Left ventricle myocardium inferior (tissue), 1 donor: ENCODE measurements at places on chromosomes 7 and 10. TPM values are rescaled to one million over a fixed set of nuclear protein-coding genes. Genes with fewer than 3 reads are reported as not detected.

The CCAR1 gene
- total RNA-seq, result 27.5 TPM

The GIMAP2 gene
- 5.0 TPM for total RNA-seq

The CH25H gene
- 0.30 TPM for total RNA-seq

The GIMAP8 gene
- 11.0 TPM for total RNA-seq

The FAM25A gene
- total RNA-seq, result not detected

The ARHGEF5 gene
- 0.80 TPM for total RNA-seq

DNA sequence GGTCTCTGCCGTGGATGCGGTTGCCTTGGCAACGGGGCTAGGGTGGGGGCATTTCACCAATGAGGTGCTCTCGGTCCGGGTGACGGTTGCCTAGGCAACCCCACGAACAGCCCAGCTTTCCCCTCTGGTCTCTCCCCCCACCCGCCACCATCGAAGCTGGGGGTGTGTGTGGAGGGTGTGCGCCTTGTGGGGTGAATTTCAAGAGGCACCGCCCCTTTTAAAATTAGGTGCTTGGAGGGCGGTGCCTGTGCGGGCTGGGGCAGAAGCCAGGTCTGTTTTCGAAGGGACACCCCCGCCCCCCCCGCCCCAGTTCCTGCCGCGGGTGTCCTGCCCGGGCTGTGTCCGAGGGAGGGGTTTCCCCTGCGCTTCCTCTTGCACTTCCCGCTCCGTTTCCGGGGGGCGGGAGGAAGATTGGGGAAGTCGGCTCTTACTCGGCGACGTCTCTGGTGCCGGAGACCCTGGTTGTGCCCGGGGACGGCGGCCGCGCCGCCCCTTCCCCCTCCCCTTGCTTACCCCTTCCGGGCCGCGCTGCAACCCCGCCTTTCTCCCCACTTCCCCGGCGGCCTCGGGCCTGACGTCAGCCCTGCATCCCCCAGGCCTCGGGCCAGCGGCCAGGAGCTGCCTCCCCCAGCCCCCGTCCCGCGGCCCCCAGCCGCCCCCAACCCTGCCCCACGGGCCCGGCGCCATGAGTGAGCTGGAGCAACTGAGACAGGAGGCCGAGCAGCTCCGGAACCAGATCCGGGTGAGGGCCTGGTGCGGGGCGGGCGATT, 2.2 kb downstream of the GNB2 start:
- H3K27ac ChIP-seq, result peak overlapping the region; percentile 99
- H3K4me3 ChIP-seq, result peak overlapping the region; percentile 99
- H3K27me3 ChIP-seq, result no peaks in the 10 kb centered on the region
- peaks cover 36% of the 10 kb centered on the region for H3K36me3 ChIP-seq
- peaks cover 72% of the 10 kb centered on the region for H3K4me1 ChIP-seq
- DNase-seq, result peak; percentile 88

DNA sequence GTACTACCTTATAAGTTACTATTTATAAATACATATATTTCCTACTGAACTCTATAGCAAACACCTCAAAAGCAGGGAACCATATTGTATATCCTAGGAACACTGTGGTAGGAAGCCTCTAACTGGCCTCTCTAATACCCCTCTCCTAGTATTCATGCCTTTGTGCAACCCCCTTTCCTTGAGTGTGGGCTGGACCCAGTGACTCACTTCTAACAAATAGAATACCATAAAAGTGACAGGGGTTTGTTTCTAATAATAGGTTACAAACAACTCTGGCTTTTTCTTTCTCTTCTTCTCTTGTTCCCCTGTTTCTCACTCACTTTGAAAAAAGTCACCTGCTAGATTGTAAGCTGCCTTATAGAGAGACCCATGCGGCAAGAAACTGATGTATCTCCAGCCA, 51.6 kb upstream of the MACC1 start:
- no peak for DNase-seq
- no peak overlapping the region for H3K4me3 ChIP-seq
- no peaks in the 10 kb centered on the region for H3K36me3 ChIP-seq
- no peaks in the 10 kb centered on the region for H3K4me1 ChIP-seq

DNA sequence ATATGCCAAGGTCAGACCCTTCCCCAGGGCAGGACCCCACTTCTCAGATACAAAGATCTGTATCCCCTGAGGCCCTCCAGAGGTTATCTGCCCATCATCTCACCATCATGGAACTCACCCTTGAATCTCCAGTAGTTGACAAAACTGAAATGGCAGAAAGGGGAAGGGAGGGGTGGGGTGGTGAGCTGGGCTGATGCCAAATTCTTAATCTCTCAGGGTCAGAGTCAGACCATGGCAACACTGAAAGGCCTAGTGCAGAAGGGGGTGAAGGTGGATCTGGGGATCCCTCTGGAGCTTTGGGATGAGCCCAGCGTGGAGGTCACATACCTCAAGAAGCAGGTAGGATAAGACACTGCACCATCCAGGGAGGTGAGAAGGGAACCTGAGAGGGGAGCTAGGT, 3.1 kb downstream of the CNPY4 start:
- H3K27me3 ChIP-seq, result no peaks in the 10 kb centered on the region
- H3K4me3 ChIP-seq, result no peak overlapping the region
- H3K27ac ChIP-seq, result no peak overlapping the region
- H3K36me3 ChIP-seq, result peaks cover 6% of the 10 kb centered on the region
- peaks cover 54% of the 10 kb centered on the region for H3K4me1 ChIP-seq

DNA sequence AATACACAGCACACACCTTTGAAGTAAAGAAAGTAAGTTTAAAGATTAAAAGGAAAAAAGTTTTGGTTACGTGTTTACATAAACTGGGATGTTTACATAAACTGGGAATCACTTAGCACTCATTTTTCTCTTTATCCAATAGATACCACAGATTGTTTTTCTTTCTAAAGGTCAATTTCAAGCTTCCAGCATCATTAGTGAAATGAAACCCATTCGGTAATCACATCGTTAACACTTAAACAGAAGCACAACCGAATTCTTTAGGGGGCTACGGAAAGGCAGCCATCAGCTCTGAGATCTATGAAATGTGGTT, 1.1 kb downstream of the ODAD2 start:
- peaks cover 55% of the 10 kb centered on the region for H3K27me3 ChIP-seq
- no peak overlapping the region for H3K27ac ChIP-seq
- H3K4me3 ChIP-seq, result peak overlapping the region; percentile 75
- no peaks in the 10 kb centered on the region for H3K36me3 ChIP-seq
- no peak for DNase-seq

GRCh38 chr10:49577182-49577925, 32.8 kb upstream of the SLC18A3 start:
- H3K36me3 ChIP-seq, result no peaks in the 10 kb centered on the region
- H3K4me3 ChIP-seq, result no peak overlapping the region
- no peak for DNase-seq
- no peak overlapping the region for H3K27ac ChIP-seq

DNA sequence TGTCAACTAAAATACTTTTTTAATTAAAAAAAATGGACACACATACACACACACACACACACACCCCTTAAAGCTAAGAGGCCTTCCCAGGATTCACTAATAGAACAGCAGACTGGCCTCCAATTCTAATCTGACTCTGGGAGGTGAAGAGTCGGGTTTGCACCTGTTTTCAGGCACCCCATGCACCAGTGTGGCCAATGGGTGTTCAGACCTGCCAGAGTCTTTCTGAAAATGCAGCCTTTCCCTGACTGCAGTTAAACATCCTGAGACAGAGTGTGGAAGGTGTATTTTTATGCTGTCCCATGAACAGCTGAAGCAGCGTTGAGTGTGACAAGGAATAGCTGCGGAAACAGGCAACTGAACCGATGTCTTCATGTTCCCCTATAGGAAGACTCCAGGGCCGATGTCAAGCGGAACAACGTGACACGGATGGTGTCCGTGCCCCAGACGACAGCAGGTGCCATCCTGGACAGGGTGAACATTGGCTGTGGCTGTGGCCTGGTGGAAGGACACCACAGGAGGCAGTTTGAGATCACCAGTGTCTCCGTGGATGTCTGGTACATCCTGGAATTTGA, 74.6 kb upstream of the LYZL2 start:
- no peak for DNase-seq
- no peaks in the 10 kb centered on the region for H3K36me3 ChIP-seq
- H3K27ac ChIP-seq, result no peak overlapping the region
- H3K27me3 ChIP-seq, result peaks cover 5% of the 10 kb centered on the region
- H3K4me1 ChIP-seq, result no peaks in the 10 kb centered on the region

GRCh38 chr7:114972567-114972966, 50.7 kb downstream of the MDFIC start:
- H3K27me3 ChIP-seq, result no peaks in the 10 kb centered on the region
- DNase-seq, result no peak
- no peak overlapping the region for H3K27ac ChIP-seq
- H3K36me3 ChIP-seq, result no peaks in the 10 kb centered on the region
- H3K4me3 ChIP-seq, result no peak overlapping the region

DNA sequence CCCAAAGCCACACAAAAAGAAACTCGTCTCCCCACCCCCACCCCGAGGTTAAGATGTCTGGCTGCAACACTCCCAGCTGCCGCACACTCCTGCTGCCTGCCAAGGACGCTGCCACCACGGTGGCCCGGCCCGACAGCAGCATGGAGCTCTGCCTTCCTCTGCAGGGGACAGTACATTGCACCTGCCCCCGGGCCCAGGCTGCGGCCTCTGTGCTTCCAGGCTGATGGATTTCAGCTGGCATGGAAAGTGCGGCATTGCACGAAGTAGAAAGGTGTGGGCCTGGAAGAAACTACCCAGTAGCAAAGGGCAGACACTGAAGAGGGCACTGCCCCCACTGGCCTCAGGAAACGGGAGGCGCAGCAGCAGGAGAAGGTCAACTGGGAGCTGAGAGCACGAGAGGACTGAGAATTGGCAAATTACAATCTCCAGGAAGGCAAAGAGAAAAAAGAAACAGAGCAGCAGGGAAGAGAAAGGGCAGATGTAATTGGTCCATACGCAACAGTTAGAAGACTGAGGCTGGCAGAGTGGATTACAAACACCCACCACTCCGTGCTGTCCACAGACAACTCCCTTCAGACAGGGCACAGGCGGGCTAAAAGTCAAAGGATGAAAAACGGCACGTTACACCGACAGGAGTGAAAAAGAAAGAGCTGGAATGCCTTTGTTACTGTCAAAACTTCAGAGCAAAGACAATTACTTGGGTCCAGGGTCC, 117.1 kb upstream of the DIP2C start:
- no peaks in the 10 kb centered on the region for H3K27me3 ChIP-seq
- no peak overlapping the region for H3K27ac ChIP-seq
- peaks cover 47% of the 10 kb centered on the region for H3K36me3 ChIP-seq
- H3K4me3 ChIP-seq, result no peak overlapping the region
- no peak for DNase-seq
- peaks cover 33% of the 10 kb centered on the region for H3K4me1 ChIP-seq

DNA sequence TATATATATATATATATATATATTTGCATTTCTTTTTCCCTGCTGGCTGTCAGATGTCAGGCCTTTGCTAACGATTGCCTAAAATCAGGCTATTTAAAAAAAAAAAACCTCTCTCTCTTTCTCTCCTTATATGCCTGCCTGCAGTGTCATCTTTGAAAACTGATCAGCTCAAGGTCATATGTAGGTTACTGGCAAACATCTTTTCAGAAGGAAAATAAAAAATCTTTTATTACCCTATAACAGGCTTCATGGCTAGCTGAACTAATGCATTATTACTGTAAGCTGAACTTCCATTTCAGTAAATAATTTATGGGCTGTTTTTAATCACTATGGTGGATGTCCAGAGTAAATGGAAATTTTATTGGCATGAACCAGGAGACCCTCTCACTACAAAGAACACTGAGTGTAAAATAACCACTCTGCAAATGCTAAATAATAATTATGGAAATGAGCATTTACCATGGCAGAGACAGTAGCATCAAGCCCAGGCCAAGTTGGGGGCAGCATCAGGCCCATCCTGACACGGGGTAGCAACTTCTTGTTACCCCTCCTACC, 29.3 kb downstream of the HSPA12A start:
- DNase-seq, result no peak
- H3K27me3 ChIP-seq, result no peaks in the 10 kb centered on the region
- H3K4me3 ChIP-seq, result no peak overlapping the region
- H3K36me3 ChIP-seq, result no peaks in the 10 kb centered on the region

DNA sequence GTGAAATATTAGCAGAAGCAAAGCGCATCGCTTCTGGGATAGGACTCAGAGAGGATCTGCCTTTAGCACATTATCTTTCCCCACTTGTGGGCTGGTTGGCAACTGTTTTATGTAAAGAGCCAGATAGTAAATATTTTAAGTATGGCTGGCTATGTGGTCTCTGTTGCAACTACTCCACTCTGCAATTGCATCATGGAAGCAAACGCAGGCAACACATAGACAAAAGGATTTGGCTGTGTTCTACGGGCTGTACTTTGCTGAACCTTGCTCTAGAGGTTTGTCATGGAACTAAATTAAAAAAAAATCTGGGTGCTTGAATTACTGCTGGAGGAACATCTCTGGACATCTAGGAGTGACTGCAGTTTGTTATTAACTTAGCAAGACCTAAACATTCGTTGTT, 307.8 kb upstream of the TPK1 start:
- H3K4me1 ChIP-seq, result no peaks in the 10 kb centered on the region
- no peaks in the 10 kb centered on the region for H3K27me3 ChIP-seq
- H3K36me3 ChIP-seq, result no peaks in the 10 kb centered on the region
- no peak for DNase-seq

GRCh38 chr7:134395604-134396003, 63.3 kb downstream of the AKR1B1 start:
- H3K4me1 ChIP-seq, result no peaks in the 10 kb centered on the region
- DNase-seq, result no peak
- H3K27me3 ChIP-seq, result no peaks in the 10 kb centered on the region
- no peak overlapping the region for H3K27ac ChIP-seq
- H3K36me3 ChIP-seq, result no peaks in the 10 kb centered on the region
- H3K4me3 ChIP-seq, result no peak overlapping the region

- no peaks in the 10 kb centered on the region for H3K4me1 ChIP-seq
- DNase-seq, result no peak
- H3K27ac ChIP-seq, result no peak overlapping the region
- H3K4me3 ChIP-seq, result no peak overlapping the region
- no peaks in the 10 kb centered on the region for H3K36me3 ChIP-seq
Measured at GRCh38 chr7:12322903-12323300, 80.8 kb downstream of the VWDE start.

DNA sequence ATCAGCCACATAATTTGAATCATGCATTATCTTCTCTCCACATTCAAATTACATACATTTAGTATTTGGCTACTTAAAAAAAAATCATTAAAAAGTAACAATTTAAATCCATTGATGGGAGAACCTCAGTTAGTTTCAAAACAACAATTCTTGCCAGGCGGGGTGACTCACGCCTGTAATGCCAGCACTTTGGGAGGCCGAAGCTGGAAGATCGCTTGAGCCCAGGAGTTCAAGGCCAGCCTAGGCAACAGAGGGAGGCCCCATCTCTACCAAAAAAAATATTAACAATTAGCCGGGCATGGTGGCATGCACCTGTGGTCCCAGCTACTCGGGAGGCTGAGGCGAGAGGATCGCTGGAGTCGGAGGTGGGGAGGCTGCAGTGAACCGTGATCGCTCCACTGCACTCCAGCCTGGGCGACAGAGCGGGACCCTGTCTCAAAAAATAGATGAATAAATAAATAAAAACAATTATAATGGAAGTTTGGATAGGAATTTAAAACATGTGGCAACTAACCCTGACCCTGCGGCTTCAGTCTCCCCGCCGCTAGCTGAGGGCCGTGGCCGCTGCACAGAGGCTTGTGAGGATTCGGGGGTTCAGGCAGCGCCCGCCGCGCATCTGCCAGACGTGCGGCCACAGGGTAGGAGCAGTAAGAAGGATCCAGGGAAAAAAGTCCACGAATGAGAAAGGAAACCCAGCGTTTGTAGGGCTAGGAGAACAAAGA, 1.1 kb upstream of the CSGALNACT2 start:
- H3K4me1 ChIP-seq, result peaks cover 33% of the 10 kb centered on the region
- peak overlapping the region; percentile 96 for H3K4me3 ChIP-seq
- no peaks in the 10 kb centered on the region for H3K36me3 ChIP-seq
